ENCODE measurements at places on chromosomes 16 and 17. TPM values are rescaled to one million over a fixed set of nuclear protein-coding genes. Genes with fewer than 3 reads are reported as not detected.

LCMT1 gene
- 32.5 TPM for total RNA-seq

MEOX1 gene
- total RNA-seq = not detected

FOXN1 gene
- not detected for total RNA-seq

FAHD1 gene
- 42.1 TPM for total RNA-seq

CXCL16 gene
- 62.9 TPM for total RNA-seq

CCL16 gene
- total RNA-seq = 0.20 TPM

STX1B gene
- 1.6 TPM for total RNA-seq

CA7 gene
- not detected for total RNA-seq

TNS4 gene
- total RNA-seq = not detected

CA10 gene
- not detected for total RNA-seq

PIPOX gene
- 0.91 TPM for total RNA-seq

ALDH3A1 gene
- 4.3 TPM for total RNA-seq

PRM2 gene
- total RNA-seq = not detected

WSCD1 gene
- 17.5 TPM for total RNA-seq

ITGB3 gene
- total RNA-seq = 7.5 TPM

CD300E gene
- 3.6 TPM for total RNA-seq

TAF15 gene
- total RNA-seq = 98.1 TPM

SRRM2 gene
- total RNA-seq = 317 TPM

CLEC18A gene
- total RNA-seq = 2.3 TPM

TCAP gene
- 0.39 TPM for total RNA-seq

GJD3 gene
- 3.0 TPM for total RNA-seq

KRTAP4-1 gene
- not detected for total RNA-seq

KRTAP4-9 gene
- not detected for total RNA-seq

MRC2 gene
- 185 TPM for total RNA-seq

TEX19 gene
- not detected for total RNA-seq

CD300LF gene
- 28.7 TPM for total RNA-seq

FGF11 gene
- total RNA-seq = not detected

SLC47A1 gene
- 13.0 TPM for total RNA-seq

PRAC1 gene
- total RNA-seq = not detected

PLXDC1 gene
- 7.2 TPM for total RNA-seq

ADAD2 gene
- not detected for total RNA-seq

TCF25 gene
- total RNA-seq = 213 TPM

VTN gene
- total RNA-seq = 6.4 TPM

G6PC1 gene
- not detected for total RNA-seq

AGRP gene
- total RNA-seq = not detected

MMP15 gene
- 30.5 TPM for total RNA-seq

TBC1D3H gene
- total RNA-seq = not detected

DUXB gene
- total RNA-seq = not detected

MILR1 gene
- total RNA-seq = 6.3 TPM

DNASE1L2 gene
- 2.1 TPM for total RNA-seq

RNF112 gene
- 3.0 TPM for total RNA-seq

CBX4 gene
- 30.4 TPM for total RNA-seq

PDIA2 gene
- 0.52 TPM for total RNA-seq

SCARF1 gene
- 52.5 TPM for total RNA-seq

ODAD4 gene
- total RNA-seq = 3.8 TPM

CKLF gene
- 57.6 TPM for total RNA-seq

PTX4 gene
- total RNA-seq = not detected

MRPS7 gene
- total RNA-seq = 32.3 TPM

All from upper lobe of left lung (tissue), 6 donors.